Adipocyte (in vitro differentiated cells): ENCODE measurements at places on chromosomes 16 and 17.
A peak's percentile ranks its signal among the peaks of the same experiment; 100 is the strongest.

DNA sequence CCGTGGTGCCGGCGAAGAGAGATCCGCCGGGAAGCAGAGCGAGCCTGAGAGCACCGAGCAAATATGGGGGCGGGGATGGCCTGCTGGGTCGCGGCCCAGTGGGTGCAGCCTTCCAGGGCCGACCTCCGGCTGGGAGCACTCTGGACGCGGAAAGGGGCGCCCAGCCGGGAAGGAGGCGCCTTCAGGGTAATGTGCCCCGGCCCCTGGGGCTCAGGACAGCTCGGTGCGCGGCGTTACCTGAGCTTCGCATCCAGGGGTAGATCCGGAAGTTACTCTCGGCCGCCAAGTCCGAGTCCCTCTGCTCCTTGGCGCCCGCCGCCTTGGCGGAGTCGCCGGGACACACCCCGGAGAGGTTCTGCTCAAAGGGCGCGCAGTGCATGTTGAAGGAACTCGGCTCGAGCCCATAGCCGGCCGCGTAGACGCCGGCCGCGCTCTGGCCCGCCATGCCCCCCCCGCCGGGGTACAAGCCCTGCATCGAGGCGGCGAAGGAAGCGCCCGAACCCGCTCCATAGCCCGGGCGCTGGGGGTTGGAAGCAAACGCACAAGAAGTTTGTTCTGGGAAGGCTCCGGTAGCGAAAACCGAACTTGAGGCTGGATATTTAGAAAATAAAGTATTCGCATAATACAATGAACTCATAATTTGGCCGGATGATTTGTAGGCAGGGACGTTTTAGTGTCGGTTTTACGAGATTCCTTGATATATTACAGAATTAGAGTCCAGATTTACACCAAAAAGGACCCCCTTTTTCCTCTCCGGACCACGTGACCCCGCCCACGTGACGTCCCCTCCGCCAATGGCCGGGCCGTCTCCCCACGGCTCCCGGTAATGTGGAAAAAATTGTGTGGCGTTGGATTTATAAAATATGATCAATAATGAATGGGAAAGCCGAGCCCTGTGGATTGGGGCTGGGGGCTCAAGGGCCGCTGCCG lies at the start of gene HOXB7:
Gene HOXB7, minus strand, starts transcription at position 736 of the 930 bp plus-strand sequence. Its CDS starts 99 bp downstream, at position 637.
- DNase-seq: no peak

- DNase-seq: peak; percentile 87
Measured at GRCh38 chr17:55576996-55577586, 65.8 kb upstream of the SMIM36 start.

DNA sequence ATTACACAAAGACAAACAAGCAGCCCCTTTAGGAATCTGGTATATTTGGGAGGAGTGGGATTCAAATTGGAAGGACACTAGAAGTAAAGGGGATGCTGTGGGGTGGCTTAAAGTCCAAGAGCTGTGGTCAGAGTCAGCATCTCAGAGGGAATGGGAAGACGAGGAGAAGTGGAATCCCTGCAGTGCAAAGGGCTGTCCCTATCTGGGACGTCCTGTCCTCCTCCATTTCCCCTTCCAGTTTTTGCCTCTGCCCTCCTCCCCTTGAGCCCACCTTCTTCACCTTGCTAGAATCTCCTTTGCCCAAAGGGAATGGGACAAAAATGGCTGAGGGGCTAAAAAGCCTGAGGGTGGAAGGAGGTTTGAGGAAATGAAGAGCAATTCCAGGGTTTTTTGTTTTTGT lies 4.2 kb upstream of the PLXDC1 start:
- DNase-seq: no peak

DNA sequence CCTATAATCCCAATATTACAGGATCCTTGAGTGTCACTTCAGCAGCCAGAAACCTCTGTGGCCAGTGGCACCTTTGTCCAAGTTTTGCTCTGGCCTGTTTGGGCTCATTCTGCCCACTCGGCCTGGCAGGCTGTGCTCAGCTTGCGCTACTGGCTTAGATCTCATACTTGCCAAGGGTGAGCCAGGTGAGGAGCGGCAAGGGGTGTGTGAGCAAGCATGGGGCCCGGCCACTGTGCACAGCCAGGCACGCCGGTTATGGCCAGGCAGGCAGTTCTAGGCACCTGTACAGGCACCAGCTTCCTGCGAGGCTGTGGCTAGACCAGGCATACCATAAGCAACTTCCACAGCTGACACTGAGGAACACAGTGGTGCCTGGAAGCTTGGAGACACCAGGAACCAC lies 16.9 kb upstream of the USP22 start:
- DNase-seq: no peak

DNA sequence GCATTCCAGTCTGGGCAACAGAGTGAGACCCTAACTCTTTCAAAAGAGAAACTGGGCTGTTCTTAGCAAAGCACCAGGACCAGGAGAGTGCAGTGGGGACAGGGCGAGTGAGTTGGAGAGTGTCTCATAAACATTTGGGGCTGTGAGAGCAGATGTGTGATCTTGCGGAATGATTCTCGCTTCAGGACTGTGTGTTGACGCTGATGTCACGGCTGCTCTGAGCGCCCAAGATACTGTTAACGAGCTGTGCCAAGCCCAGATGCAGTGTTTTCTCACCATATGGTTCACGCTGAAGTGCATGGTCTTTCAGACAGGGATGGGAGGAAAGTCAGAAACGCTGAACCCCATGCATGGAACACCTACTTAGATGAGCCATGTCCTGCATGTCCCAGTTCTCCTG lies 438.2 kb downstream of the HS3ST4 start:
- DNase-seq: no peak

- no peak for DNase-seq
Measured at GRCh38 chr16:11020792-11021551, 76.6 kb downstream of the CLEC16A start.

DNA sequence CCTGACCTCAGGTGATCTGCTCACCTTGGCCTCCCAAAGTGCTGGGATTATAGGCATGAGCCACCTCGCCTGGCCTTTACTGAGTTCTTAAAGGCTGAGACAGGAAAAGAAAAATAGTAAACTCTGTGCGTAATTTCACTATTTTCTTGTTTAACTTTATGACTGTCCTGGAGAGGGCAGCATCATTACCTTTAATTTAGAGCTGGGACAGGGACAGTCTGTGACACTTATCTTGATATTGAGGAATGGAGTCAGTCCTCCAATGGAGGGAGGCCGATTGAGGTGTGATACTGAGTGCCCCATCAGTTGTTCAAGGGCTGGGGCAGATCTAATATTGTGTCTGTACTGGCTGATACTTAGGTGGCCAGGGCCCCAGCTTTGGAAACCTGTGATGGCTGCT lies 21.5 kb upstream of the SPN start:
- no peak for DNase-seq
